ENCODE measurements at places on chromosomes 1 and 21. TPM values are rescaled to one million over a fixed set of nuclear protein-coding genes. Genes with fewer than 3 reads are reported as not detected.

- no peak for DNase-seq
- peaks cover 3% of the 10 kb centered on the region for H3K4me1 ChIP-seq
- no peak overlapping the region for H3K4me3 ChIP-seq
- no peaks in the 10 kb centered on the region for H3K36me3 ChIP-seq
- H3K27ac ChIP-seq: no peak overlapping the region
- no peaks in the 10 kb centered on the region for H3K27me3 ChIP-seq
Measured at GRCh38 chr1:209885403-209886218, 52.4 kb upstream of the SYT14 start.

- H3K27me3 ChIP-seq: no peaks in the 10 kb centered on the region
- no peak overlapping the region for H3K27ac ChIP-seq
- H3K4me1 ChIP-seq: no peaks in the 10 kb centered on the region
- no peaks in the 10 kb centered on the region for H3K36me3 ChIP-seq
- H3K4me3 ChIP-seq: no peak overlapping the region
Measured at GRCh38 chr1:181499825-181500224, 16.5 kb downstream of the CACNA1E start.

- H3K27me3 ChIP-seq: no peaks in the 10 kb centered on the region
- no peaks in the 10 kb centered on the region for H3K36me3 ChIP-seq
- H3K4me1 ChIP-seq: no peaks in the 10 kb centered on the region
- no peak overlapping the region for H3K4me3 ChIP-seq
- DNase-seq: peak; percentile 54
- no peak overlapping the region for H3K27ac ChIP-seq
Measured at GRCh38 chr1:212514056-212514614, 81.4 kb downstream of the NENF start.

GRCh38 chr1:20281801-20282200, 8.9 kb upstream of the VWA5B1 start:
- no peaks in the 10 kb centered on the region for H3K4me1 ChIP-seq
- H3K27me3 ChIP-seq: no peaks in the 10 kb centered on the region
- no peak for DNase-seq
- no peak overlapping the region for H3K27ac ChIP-seq

- H3K4me3 ChIP-seq: no peak overlapping the region
- DNase-seq: no peak
- H3K36me3 ChIP-seq: no peaks in the 10 kb centered on the region
- peaks cover 19% of the 10 kb centered on the region for H3K4me1 ChIP-seq
Measured at GRCh38 chr1:228963795-228964177, 228.5 kb downstream of the RHOU start.

GPR25 gene
- 0.49 TPM for total RNA-seq

- peaks cover 14% of the 10 kb centered on the region for H3K4me1 ChIP-seq
- H3K27me3 ChIP-seq: no peaks in the 10 kb centered on the region
- no peak overlapping the region for H3K4me3 ChIP-seq
- DNase-seq: no peak
Measured at GRCh38 chr21:43814215-43815106, 25.1 kb downstream of the RRP1 start.

DNA sequence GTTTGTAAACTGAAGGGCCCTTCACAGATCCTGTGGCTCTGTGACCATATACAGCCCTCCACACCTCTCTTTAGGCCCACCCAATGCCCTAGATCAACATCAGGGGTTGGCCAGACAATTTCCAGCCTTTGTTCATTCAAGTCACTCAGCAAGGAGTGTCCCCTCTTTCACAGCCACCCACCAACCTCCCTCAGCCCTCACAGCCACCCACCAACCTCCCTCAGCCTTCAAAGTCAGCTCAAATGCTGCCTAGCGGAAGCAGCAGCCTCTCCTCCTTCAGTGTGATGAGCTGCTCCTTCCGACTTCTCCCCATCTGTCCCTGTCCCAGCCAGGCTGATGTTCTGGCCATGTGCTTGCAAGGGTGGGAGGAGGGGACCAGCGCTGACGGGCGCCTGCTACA, 71.4 kb downstream of the DMRTB1 start:
- no peak for DNase-seq
- no peaks in the 10 kb centered on the region for H3K4me1 ChIP-seq
- H3K4me3 ChIP-seq: no peak overlapping the region
- no peak overlapping the region for H3K27ac ChIP-seq
- no peaks in the 10 kb centered on the region for H3K36me3 ChIP-seq

DNA sequence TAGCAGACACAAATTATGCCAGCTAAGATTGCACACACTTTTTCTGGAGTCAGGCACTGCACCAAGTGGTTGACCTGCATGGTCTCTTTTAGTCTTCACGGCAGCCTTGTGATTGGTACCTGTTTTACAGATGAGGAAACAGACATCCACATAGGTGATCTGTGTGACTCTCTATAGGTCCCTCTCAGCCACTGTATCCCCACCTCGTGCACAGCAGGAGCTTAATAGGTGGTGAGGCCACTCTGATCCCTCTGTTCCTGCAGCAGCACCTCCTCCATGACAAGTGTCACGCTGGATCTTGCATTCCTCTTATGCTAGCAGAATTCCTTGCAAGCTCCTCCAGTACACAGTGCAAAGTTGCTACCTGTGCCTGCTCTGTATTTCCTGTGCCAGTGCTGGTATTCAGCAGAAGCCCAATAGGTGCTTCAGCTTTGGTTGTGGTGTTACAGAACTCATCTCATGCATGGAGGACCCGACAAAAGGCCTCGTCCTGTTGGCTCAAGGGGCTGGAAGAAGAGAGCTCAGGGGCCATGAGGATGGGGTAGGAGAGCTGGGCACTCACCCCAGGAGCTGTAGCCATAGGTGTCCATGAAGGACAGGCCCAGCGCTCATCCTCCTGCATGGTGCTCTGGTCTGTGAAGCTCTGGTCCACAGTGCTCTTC, 546.7 kb downstream of the PTPRU start:
- H3K4me1 ChIP-seq: no peaks in the 10 kb centered on the region
- no peak overlapping the region for H3K27ac ChIP-seq
- H3K36me3 ChIP-seq: no peaks in the 10 kb centered on the region

GRCh38 chr1:192539297-192540092, 36.1 kb upstream of the RGS1 start:
- no peak overlapping the region for H3K4me3 ChIP-seq
- H3K36me3 ChIP-seq: no peaks in the 10 kb centered on the region
- H3K27me3 ChIP-seq: no peaks in the 10 kb centered on the region
- no peaks in the 10 kb centered on the region for H3K4me1 ChIP-seq
- DNase-seq: peak; percentile 95
- peak overlapping the region; percentile 33 for H3K27ac ChIP-seq

AGO3 gene
- total RNA-seq: 32.4 TPM

GRCh38 chr1:242147096-242147976, 148.4 kb upstream of the MAP1LC3C start:
- DNase-seq: peak; percentile 94
- H3K4me1 ChIP-seq: no peaks in the 10 kb centered on the region
- H3K27me3 ChIP-seq: no peaks in the 10 kb centered on the region
- H3K4me3 ChIP-seq: no peak overlapping the region

GRCh38 chr1:66214901-66215300, 319.1 kb upstream of the SGIP1 start:
- H3K4me3 ChIP-seq: no peak overlapping the region
- no peaks in the 10 kb centered on the region for H3K4me1 ChIP-seq
- no peak for DNase-seq
- H3K27me3 ChIP-seq: no peaks in the 10 kb centered on the region

TRIM67 gene
- total RNA-seq: 0.09 TPM

PLA2G2C gene
- not detected for total RNA-seq

DNA sequence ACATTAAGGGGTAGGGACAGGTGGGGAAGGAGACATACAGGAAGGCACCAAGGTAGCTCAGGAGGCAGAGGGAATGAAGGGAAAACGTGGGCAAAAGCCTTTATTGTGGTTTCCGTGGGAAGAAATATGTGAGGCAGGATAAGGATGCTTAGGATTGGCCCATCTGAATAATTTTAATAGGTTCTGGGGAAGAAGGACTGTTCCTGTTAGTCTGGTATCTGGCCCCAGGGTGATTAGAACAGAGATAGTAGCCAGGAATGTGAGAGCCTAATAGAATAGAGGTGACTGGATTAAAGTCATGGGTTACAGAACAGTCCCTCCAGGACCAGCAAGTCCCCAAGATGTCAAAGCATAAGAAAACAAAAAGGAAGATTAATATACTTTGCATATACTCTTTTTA, 545.2 kb upstream of the CAMK1G start:
- no peaks in the 10 kb centered on the region for H3K36me3 ChIP-seq
- no peaks in the 10 kb centered on the region for H3K4me1 ChIP-seq
- H3K27ac ChIP-seq: no peak overlapping the region
- H3K27me3 ChIP-seq: no peaks in the 10 kb centered on the region
- no peak overlapping the region for H3K4me3 ChIP-seq

- H3K27me3 ChIP-seq: no peaks in the 10 kb centered on the region
- H3K4me3 ChIP-seq: no peak overlapping the region
- H3K36me3 ChIP-seq: no peaks in the 10 kb centered on the region
- no peak for DNase-seq
- peaks cover 2% of the 10 kb centered on the region for H3K4me1 ChIP-seq
- no peak overlapping the region for H3K27ac ChIP-seq
Measured at GRCh38 chr1:7539769-7540175, 231.3 kb upstream of the VAMP3 start.

DNA sequence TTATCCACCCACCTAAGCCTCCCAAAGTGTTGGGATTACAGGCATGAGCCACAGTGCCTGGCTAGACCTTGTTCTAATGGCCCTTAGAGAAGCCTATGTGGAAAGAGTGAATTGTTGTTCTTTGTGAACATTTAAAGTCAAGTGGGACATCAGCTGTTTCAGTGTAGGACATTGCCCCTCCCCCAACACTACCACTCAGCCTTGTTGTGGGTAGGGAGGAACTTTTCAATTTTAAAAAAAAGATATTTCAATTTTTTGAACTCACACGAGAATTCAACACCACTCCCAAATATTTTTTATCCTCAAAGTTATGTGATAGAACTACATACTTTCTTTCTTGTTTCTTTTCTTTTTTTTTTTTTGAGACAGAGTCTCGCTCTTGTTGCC, 36.7 kb upstream of the TMEM222 start:
- no peak overlapping the region for H3K27ac ChIP-seq
- no peaks in the 10 kb centered on the region for H3K4me1 ChIP-seq
- peaks cover 4% of the 10 kb centered on the region for H3K36me3 ChIP-seq

OR2L5 gene
- not detected for total RNA-seq

MEX3A gene
- total RNA-seq: 1.1 TPM

- H3K4me3 ChIP-seq: no peak overlapping the region
- no peak overlapping the region for H3K27ac ChIP-seq
- no peaks in the 10 kb centered on the region for H3K27me3 ChIP-seq
- H3K36me3 ChIP-seq: no peaks in the 10 kb centered on the region
Measured at GRCh38 chr1:108843390-108844137, 13.3 kb downstream of the AKNAD1 start.

ILDR2 gene
- total RNA-seq: 3.8 TPM

CA6 gene
- total RNA-seq: not detected

- H3K4me1 ChIP-seq: peaks cover 38% of the 10 kb centered on the region
- no peaks in the 10 kb centered on the region for H3K27me3 ChIP-seq
- H3K4me3 ChIP-seq: no peak overlapping the region
Measured at GRCh38 chr1:219461981-219462400, 150.9 kb downstream of the ZC3H11B start.

DNA sequence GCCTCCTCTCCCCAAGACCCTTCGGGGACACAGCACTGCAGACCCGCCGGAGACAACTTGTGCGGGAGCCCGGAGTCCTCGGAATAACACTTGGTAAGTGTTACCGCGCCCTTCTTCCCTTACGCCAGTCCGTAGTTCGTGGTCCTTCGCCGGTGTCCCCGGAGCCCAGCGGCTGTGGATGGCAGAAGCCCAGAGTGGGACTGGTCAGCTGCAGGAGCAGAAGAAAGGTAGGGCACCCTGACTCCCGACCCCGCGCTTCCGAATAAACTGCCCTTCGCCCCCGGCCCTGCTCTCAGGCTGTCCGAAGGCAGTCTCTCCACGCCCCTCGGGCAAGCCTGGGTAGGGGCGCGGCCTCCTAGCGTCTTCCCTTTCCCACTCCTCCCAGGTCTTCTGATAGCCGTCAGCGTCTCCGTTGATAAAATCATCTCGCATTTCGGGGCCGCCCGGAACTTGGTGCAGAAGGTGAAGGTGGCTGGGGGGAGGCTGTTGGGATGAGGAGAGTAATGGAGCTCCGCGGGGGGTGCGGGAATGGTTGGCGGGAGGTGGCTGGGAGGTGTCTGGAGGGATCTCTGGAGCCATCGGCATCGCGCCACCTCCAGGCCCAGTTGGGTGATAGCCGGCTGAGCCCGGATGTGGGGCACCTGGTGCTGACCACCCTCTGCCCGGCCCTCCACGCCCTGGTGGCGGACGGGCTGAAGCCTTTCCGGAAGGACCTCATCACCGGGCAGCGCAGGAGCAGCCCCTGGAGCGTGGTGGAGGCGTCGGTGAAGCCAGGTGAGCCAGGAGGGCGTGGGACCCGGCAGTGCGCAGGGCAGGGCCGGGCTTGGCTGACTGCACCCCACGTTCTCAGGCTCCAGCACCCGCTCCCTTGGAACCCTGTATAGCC, 4.3 kb downstream of the RUSC1 start:
- DNase-seq: peak; percentile 52
- H3K4me1 ChIP-seq: peaks cover 14% of the 10 kb centered on the region
- peaks cover 4% of the 10 kb centered on the region for H3K36me3 ChIP-seq
- H3K27ac ChIP-seq: peak overlapping the region; percentile 60
- no peaks in the 10 kb centered on the region for H3K27me3 ChIP-seq

- no peaks in the 10 kb centered on the region for H3K27me3 ChIP-seq
- H3K36me3 ChIP-seq: peaks cover 8% of the 10 kb centered on the region
- DNase-seq: no peak
Measured at GRCh38 chr1:1479547-1480487, 8.3 kb downstream of the ATAD3B start.

DNA sequence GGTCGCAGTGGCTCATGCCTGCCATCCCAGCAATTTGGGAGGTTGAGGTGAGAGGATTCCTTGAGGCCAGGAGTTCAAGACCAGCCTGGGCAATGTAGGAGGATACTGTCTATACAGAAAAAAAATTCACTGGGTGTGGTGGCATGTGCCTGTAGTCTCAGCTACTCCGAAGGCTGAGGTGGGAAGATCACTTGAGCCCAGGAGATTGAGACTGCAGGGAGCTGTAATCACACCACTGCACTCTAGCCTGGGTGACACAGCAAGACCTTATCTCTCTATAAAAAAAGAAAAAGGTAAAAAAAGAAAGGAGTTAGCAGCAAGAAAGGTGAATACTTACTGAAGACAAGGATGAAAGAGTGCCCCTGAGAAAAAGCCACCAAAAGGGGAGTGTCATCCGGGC, 23.7 kb upstream of the BCL10 start:
- peaks cover 16% of the 10 kb centered on the region for H3K4me1 ChIP-seq
- DNase-seq: no peak
- no peaks in the 10 kb centered on the region for H3K27me3 ChIP-seq
- H3K36me3 ChIP-seq: no peaks in the 10 kb centered on the region
- H3K4me3 ChIP-seq: no peak overlapping the region
- H3K27ac ChIP-seq: no peak overlapping the region
